ENCODE measurements at places on chromosomes 6 and 20.

DNA sequence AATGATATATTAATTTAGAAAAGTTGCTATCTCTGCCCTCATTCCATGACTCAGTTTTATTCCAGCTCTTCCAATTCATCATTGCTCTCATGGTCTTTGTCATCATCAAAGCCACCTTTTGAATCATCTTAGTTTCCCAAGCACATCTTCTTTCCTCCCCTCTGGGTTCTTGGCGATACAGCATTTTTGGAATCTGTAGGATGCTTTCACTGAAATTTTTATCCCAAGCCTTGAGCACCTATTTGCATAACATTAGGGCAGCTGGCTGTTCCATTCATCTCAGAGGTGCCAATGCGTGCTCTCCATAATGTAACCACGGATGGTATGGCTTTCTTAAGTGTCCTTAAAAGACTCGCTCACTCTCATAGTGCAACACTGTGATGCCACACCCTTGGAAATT lies 100.4 kb downstream of the SNX5 start:
- no peak for DNase-seq

- DNase-seq = no peak
Measured at GRCh38 chr6:147366290-147366689, 142.2 kb upstream of the SAMD5 start.

DNA sequence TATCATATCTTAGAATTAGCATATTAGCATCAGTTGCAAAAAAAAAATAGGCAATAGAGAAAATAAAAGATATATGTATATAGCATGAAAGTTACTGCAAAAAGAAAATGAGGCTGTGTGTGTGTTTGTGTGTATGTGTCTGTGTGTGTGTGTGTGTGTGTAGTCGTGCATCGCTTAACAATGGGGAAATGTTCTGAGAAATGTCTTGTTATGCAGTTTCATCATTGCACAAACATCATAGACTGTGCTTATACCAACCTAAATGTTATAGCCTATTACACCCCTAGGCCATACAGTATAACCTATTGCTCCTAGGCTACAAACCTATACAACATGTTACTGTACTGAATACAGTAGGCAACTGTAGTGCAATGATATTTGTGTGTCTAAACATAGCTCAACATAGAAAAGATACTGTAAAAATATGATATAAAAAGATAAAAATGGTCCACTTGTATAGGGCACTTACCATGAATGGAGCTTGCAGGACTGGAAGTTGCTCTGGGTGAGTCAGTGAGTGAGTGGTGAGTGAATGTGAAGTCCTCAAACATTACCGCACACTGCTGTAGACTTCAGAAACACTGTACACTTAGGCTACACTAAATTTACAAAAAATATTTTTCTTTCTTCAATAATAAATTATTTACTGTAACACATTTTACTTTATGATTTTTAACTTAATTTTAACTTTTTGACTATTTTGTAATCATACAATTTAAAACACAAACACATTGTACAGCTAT lies 805.1 kb downstream of the KIF16B start:
- DNase-seq = no peak

GRCh38 chr20:61896058-61896961 lies 169.4 kb downstream of the TAF4 start:
- DNase-seq = peak; percentile 72

DNA sequence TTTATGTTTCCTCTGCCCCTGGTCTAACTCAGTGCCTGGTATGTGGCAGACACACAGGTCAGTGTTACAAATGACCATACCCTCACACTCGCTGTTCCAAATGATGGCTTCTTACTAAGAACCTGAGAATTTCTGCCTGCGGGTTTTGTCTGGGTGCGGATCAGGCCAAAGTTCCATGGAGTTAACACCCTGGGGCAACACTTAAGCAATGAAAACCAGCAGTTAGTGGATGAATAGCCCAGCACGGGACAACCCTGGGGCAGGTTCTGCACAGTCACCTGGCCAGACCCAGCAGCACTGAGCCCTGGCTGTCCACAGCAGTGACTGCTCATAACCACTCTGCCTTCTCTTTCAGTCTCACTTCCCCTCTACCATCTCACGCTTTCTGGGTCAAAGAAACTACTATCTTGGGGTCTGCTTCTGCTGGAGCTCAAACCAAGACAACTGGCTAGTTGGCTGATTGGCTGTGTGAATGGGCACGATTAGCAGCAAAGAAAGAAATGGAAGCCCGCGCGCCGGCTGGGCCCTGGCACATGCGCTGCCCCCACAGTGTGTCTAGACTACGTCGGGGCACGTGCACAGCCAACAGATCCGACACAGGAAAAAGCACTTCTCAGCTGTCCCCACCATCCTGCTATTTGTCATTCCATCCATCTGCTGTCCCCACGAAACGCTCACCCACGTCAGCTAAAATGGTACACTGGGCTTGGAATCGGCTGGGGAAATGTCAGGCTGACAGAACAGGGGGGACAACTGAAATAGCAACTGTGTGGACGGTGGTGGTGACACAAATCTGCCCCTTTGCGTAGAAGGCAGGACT lies 36.6 kb downstream of the MGME1 start:
- no peak for DNase-seq

- DNase-seq = no peak
Measured at GRCh38 chr6:139635401-139636130, 261.1 kb upstream of the CITED2 start.

GRCh38 chr20:8853805-8854338 lies 215.0 kb upstream of the PLCB4 start:
- peak; percentile 74 for DNase-seq

GRCh38 chr6:100906325-100906724 lies 25.2 kb upstream of the ASCC3 start:
- no peak for DNase-seq

DNA sequence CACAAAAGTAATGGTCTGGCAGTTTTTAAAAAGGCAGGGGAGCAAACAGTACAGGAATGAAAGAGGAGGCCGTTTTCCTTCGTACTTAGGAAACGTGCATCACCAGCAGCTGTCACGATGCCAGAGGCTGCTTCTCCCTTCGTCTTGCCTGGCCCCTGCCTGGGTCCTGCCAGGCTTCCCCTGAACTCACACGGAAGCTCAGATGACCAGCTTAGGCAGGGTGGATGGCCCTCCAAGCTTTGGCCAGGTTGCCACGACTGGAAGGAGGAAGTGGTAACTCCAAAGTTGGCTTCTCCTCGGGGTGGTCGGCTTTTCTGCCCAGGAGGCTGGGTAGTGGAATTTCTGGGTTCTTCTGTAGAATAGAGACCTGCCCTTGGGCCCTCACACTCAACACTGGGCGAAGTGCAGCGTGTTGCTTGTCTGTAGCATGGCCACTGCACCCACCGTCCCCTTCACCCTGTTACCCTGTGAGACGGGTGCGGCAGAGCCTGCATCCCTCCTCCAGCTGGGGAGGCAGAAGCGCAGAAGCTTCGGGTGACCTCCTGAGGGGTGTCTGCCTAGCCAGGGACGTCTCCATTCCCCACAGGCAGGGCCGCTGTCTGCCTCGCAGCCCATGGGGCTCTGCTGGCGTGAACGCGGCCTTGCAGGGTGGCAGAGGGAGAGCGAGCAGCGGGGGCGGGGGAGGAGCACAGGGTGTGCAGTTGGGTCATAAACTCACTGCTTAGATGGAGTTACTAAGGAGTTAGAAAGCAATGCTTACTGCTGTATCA lies 18.4 kb upstream of the RBM38 start:
- DNase-seq = no peak
